ENCODE measurements at places on chromosomes 11 and 22.

GRCh38 chr11:114230031-114230704 lies 66.0 kb upstream of the NNMT start:
- no peak for DNase-seq

DNA sequence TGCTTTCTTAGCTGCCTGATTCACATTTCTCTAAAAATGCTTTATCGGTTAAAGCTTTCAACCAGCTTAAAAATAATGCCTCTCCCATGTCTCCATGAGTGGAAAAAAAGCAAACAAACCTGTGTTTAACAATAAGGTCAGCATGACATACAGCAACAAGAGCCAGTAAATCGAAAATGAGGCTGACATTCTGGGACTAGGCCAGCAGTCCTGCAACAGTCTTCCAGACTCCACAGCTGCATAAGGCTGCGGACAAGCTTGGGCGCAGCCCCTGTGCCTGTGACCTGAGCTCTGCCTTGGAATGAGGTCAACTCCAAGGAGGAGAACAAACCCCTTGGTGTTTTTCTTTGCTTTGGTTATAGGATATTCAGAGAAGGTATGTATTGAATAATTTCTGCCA lies 95.5 kb downstream of the PGR start:
- no peak for DNase-seq

GRCh38 chr11:111124724-111125123 lies 120.8 kb upstream of the POU2AF2 start:
- DNase-seq, result no peak

GRCh38 chr22:32998373-32998772 lies 59.8 kb downstream of the SYN3 start:
- no peak for DNase-seq

DNA sequence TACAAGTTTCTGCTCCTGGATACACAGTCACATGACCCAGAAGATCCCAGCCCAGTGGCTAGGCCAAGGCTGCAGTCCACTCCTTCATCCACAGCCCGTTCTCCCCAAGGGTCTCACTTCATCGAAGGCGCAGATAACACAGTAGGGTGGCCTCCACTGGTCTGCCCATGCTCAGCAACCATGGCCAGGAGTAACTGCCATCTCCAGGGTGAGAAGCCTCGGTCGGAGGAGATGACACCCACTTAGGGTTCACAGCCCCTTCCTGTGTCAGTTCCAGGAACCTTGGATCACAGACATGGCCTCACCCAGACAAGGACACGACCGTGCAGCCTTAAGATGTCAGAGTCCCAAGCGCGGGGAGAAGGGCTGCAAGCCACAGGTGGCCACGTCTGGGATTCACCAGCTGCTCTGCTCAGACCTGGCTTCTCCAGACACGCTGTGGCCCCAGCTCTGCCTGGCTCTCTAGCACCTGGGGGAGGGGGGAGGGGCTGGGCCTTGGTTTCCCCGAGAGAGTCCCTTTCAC lies 2.6 kb downstream of the BET1L start:
- DNase-seq, result no peak

GRCh38 chr11:114274637-114275036 lies 21.6 kb upstream of the NNMT start:
- no peak for DNase-seq

GRCh38 chr11:118310781-118311485 lies 6.4 kb downstream of the CD3E start:
- no peak for DNase-seq

- peak; percentile 30 for DNase-seq
Observed at GRCh38 chr11:65352783-65353182, 1.8 kb upstream of the TIGD3 start.

All from suppressor macrophage treated with lipopolysaccharide for 4 hours (primary cell).